A549 (cell line): ENCODE measurements at places on chromosomes 6 and 20.

DNA sequence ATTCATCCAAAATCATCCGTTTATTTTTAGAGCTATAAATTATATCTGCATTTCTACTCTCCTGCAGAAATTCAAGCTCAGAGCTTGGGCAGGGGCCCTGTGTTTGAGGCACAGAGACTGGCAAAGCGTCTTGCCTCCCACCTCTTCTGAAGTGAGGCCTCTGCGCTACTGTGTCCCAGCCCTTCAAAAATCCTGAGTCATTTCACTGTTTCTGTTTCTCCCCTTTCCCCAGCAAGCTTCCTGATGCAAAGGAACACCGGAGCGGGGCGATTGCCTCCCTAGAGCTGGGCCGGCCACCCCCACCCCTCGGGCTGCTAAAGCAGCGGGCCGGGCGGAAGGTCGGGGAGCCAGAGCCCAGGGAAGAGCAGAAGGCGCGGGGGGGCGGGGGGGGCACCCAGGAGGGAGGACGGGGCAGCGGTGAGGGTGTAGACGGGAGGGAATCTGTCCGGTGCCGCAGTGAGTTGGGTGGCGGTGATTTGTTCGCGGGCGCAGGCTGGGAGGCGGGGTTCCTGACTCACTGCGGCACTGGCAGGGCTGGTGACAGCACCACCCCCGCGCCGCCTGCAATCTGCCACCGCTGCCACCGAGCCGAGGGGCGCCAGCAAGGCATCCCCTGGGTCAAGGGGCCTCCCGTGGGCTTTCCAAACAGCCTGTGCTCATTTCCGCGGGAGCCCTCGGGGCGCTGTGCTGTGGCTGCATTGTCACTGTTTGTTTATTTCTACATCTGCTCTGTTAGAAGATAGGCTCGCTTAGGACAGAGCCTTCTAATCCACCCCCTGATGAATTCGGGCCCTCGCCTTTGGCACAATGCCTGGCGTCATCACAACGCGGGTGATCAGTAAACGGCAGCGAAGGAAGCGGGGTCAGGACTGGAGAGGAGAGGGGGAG lies 46.5 kb upstream of the SNAP25 start:
- peak; percentile 89 for DNase-seq

- no peak for DNase-seq
Observed at GRCh38 chr6:158834675-158835385, 15.7 kb upstream of the EZR start.

DNA sequence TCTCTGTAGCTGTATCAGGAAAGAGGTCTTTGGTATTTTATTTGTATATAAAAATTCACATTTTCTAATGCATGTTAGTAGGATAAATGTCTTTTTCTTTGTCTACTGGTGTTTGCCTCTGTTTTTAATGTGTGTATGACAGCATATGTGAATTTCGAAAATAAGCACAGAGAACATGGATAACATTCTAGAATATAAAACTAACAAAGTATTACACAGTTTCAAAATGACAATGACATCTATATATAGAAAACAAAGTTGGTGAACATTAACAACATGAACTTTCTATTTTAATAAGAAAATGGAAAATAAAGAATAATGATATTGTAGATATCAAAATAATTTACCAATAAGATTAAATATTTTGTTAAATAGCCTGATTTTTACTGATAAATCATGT lies 608.0 kb downstream of the COL12A1 start:
- DNase-seq: no peak

GRCh38 chr20:16714751-16715150 lies 15.1 kb upstream of the SNRPB2 start:
- no peak for DNase-seq

GRCh38 chr6:81241126-81242041 lies 511.1 kb downstream of the TENT5A start:
- DNase-seq: peak; percentile 2

DNA sequence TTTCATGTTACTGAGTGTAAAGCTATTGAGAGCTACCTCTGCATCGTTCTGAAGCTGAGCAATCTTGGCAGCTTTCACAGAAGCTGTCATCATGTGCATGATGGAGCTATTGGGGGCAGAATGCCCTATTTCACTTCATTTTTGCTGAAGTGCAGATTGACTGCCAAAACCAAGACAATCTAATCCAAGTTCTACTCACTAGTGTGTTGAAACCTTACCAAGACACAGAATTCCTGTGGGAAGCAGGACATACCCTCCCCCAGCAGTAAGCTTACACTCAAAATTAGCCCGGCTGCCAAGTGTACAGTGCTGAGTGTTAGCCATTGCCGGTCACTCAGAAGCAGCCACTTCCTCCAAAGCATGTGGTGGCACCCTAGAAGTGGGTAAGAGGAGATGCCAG lies 177.3 kb upstream of the TENT5A start:
- DNase-seq: no peak

- DNase-seq: no peak
Observed at GRCh38 chr6:159646733-159647132, 46.3 kb downstream of the SOD2 start.

- DNase-seq: no peak
Observed at GRCh38 chr20:41147767-41148191, 10.4 kb downstream of the PLCG1 start.

GRCh38 chr6:44036196-44036595 lies 91.1 kb downstream of the MRPL14 start:
- no peak for DNase-seq

DNA sequence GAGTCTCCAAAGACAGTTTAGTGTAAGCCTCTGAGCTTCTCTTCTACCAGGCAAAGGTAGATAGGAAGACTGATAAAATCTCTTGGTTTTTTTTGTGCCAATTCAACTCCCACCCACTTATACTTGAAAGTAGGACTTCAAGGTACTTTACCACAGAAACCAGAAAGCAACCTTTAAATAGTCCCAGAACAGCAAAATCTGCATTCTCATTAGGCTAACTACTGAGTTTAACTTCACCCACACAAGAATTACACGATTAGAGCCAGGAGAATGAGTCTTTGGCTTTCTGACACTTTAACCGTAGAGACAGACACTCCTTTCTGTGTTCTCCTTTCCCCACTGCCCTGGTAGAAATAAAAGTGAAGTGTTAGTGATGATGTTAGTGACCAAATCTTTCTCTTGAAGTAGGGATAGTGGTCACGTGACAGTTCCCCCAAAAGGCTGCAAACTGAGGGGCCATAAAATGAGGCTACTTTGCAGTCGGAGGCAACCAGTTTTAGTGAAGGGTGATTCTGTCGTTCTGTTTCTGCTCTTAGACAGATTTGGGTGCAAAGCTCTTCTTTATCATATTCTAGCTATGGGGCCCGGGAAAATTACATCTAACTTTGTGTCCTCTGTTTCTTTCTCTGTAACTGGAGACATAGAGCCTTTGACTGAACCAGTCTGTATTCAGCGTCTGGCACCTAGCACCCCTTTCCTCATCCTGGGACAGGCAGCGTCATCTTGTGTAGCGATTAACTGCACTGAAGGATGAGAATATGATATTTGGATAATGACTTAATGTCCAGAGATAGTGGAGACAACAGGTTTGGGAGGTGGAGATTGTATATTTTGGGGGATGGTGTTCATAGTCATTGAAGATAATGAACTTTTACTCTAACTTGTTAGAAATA lies 206.4 kb upstream of the CITED2 start:
- DNase-seq: no peak

- no peak for DNase-seq
Observed at GRCh38 chr6:3825331-3825831, 23.8 kb upstream of the FAM50B start.

DNA sequence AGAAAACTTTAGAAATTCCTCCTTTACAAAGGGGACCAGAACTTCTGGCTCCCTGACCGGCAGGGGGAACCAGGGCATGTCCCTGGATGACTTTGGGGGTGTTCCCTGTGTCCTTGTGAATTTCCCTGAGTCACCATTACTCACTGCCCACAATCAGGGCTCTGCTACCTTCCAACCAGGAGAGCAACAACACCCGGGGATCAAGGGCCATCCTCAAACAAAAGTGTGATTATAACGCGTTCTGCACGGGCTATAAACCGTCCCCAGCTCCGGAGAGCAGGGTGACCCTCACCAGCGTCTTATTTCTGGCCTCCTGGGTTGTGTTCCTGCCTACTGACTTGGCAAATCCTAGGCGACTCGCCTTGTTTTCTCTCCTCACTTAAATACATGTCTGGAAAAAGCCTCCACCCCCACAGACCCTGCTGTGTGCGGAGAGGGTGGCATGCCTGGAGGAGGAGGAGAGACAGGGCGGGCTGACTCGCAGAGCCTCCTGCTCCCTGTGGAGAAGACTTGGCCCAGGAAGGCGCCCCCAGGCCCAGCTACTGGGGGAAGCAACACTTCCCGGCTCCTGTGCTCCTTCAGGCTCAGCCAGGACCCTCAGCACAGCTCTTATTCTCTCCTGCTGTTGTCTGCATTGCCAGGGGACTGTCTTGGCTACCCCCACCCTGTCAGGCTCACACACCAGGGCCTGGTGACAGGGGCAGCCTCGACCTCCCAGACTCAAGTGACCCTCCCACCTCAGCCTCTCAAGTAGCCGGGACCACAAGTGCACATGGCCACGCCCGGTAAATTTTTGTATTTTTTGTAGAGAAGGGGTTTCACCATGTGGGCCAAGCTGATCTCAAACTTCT lies 54.1 kb downstream of the FGD2 start:
- peak; percentile 89 for DNase-seq

DNA sequence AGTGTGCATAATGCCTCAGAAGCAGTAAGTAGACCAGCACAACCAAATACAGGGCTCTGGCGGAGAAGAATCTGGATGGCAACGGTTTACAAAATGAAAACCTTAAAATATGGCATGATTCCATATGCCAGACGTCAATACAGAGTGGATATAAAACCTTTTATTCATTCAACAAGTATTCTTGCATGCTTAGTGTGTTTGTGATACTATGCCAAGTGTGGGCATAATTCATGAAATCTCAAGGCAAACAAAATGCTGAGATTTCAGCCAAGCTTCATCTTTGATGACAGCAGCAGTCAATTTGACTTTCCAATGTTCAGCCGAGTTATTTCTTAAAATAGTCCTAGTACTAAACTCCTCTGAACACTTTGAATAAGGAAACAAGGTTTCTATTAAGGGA lies 119.4 kb downstream of the CD24 start:
- DNase-seq: no peak

- peak; percentile 18 for DNase-seq
Observed at GRCh38 chr6:128696691-128697689, 176.6 kb upstream of the PTPRK start.

- DNase-seq: no peak
Observed at GRCh38 chr6:80161434-80161833, 55.0 kb downstream of the BCKDHB start.

DNA sequence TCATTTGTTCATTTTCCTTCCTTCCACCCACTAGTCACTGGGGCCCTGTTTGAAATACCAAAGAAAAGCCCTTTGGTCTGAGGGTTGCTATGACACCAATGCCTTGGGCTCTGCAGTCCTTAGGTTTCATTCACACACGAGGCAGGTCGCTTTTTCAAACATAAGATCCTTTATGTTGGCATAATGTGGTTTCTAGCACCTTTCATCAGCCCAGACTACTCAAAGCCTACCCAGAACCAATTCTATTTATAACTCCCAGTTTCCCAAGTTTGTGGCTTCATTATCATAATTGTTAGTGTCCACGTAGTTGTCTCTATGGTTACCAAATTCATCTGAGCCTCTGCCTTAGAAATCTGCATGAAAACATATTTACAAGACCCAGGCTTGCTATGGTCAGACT lies 6.6 kb upstream of the TP53RK start:
- no peak for DNase-seq

- no peak for DNase-seq
Observed at GRCh38 chr6:153073841-153074240, 57.2 kb downstream of the RGS17 start.

DNA sequence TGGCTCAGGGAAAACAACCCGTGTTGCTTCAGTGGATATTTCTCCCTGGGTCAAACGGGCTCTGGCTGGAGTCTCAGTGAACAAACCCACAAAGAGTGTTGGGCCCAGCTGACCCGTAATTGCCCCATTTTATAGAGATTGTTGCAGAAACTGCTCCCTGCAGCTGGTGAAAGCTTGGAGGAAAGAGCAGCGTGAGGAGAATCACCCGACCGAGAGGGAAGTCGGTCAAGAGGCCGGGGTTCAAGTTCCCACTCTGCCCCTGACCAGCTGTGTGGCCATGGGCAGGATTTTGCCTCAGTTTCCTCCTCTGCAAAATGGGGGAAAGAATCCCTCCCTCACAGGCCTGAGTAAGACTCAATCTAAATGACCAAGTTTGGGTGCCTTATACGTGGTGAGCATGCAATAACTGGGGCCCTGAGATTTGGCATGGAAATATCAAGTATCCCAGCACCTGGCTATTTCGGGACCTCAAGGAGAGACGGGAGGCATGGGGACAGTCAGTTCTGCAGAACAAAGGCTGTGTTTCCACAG lies 1.7 kb upstream of the TGM2 start:
- no peak for DNase-seq

DNA sequence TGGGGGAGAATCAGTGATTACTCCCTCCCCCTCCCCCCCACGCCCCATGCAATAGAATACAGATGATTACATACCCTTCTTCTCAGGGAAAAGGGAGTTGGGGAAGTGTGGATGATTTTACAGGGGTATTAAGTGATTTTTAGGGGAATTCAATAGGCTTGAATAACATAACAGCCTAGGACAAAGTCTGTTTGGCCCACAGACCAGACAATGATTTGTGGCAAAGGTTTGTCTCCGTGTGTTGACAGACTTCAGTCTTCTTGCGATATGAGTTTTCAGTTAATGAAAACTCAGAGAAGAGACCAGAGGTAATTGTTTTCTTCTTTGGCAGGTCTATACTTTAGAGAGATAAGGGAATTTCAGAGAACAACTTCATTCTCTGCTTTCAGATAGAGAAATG lies 95.3 kb downstream of the OR2B2 start:
- no peak for DNase-seq

- no peak for DNase-seq
Observed at GRCh38 chr20:45998761-45999160, 9.9 kb upstream of the MMP9 start.

DNA sequence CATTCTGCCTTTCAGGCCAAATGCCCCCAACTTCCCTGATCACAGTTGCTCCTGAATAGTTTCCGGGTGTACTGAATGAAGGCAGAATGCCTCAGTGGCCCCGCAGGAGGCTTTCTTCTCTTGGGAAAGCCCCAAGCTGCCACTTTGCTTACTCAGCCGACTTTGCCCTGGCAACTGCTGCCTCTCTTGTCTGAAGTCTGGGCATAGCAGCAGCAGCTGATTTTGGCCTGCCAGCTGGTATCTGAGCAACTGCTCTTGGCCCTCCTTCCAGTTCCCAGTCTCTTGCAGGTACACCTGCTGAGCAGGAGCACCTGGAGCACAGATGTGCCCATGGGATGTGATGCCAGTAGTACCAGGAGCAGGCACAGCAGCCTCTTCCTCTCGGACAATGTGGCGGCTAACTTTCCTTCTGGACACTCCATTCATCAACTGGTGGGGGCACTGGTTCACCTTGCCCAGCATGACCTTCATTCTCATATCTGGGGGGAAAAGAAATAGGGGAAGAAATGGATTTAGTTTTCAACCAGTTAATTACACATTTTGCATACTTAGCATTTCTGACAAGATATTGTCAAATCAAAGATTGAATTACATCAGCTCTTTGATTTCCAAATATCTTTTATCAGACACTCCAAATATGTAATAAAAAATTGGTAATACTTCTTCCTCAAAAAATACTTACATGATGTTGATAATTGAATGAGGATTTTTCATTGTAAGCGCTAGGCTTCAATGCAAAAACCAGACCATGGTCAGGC lies 468.2 kb downstream of the PKHD1 start:
- DNase-seq: no peak

GRCh38 chr6:145850671-145851070 lies 36.1 kb upstream of the FBXO30 start:
- DNase-seq: no peak
